ENCODE measurements at places on chromosomes 7 and 10. TPM values are rescaled to one million over a fixed set of nuclear protein-coding genes. Genes with fewer than 3 reads are reported as not detected.

DNA sequence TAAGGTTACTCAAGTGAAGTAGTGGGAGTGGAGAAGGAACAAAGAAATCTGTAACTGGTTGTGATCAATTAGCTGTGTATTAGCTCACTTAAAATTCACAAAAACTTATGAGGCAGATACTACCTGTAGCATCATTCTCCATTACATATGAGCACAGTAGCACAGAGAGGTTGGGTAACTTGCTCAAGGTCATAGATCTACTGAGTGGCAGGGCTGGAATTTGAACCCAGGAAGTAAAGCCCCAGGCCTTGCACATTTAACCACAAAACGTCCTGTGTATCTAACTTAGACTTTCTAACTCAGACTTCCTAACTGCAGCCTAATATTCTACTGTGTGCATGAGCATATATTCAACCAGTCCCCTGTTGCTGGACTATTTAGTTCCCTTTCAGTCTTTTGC is 5.6 kb upstream of the SLF2 start:
- H3K36me3 ChIP-seq = no peaks in the 10 kb centered on the region
- DNase-seq = no peak
- no peak overlapping the region for H3K27ac ChIP-seq
- H3K27me3 ChIP-seq = no peaks in the 10 kb centered on the region
- no peak overlapping the region for H3K4me3 ChIP-seq

DNA sequence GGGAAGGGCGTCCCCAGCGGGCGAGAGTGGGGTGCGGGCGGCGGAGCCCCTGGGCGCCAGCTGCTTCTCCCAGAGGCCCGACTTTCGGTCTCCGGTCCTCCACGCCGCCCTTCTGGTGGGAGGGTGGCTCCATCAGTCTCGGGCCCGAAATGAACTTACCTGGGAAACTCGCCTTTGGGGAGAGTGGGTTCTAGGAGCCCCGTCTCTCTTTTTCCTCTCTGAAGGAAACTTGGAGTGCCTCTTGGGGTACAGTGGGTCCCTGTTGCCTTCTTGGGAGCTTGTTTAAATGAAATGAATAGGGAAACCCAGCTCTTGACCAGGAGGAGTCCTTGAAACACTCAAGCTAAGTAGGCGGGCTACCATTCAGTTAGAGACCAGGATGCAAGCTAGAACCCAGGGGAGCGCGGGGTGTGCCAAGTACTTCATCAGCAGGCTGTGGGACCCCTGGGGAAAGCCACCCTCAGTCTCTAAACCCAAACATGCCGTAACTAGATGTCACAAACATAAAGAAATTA is 1.3 kb downstream of the SLC26A4 start:
- H3K36me3 ChIP-seq = no peaks in the 10 kb centered on the region
- H3K4me3 ChIP-seq = peak overlapping the region; percentile 54
- H3K27me3 ChIP-seq = peaks cover 3% of the 10 kb centered on the region
- H3K4me1 ChIP-seq = peaks cover 5% of the 10 kb centered on the region

- peaks cover 43% of the 10 kb centered on the region for H3K27me3 ChIP-seq
- no peak for DNase-seq
- no peak overlapping the region for H3K4me3 ChIP-seq
- no peaks in the 10 kb centered on the region for H3K36me3 ChIP-seq
Measured at GRCh38 chr7:43110791-43111535, 1.5 kb upstream of the HECW1 start.

- H3K4me1 ChIP-seq = no peaks in the 10 kb centered on the region
- H3K27ac ChIP-seq = no peak overlapping the region
- DNase-seq = no peak
Measured at GRCh38 chr10:122647383-122647968, 52.2 kb downstream of the C10orf120 start.

CPEB3 gene
- total RNA-seq = 5.2 TPM

Measured in breast epithelium (tissue), 4 donors.